Posterior cingulate gyrus (tissue), 11 donors: ENCODE measurements at places on chromosomes 4 and X.

- DNase-seq, result no peak
Observed at GRCh38 chr4:10728016-10728415, 43.4 kb upstream of the CLNK start.

GRCh38 chrX:31165241-31166035 is 93.6 kb upstream of the FTHL17 start:
- no peak for DNase-seq

DNA sequence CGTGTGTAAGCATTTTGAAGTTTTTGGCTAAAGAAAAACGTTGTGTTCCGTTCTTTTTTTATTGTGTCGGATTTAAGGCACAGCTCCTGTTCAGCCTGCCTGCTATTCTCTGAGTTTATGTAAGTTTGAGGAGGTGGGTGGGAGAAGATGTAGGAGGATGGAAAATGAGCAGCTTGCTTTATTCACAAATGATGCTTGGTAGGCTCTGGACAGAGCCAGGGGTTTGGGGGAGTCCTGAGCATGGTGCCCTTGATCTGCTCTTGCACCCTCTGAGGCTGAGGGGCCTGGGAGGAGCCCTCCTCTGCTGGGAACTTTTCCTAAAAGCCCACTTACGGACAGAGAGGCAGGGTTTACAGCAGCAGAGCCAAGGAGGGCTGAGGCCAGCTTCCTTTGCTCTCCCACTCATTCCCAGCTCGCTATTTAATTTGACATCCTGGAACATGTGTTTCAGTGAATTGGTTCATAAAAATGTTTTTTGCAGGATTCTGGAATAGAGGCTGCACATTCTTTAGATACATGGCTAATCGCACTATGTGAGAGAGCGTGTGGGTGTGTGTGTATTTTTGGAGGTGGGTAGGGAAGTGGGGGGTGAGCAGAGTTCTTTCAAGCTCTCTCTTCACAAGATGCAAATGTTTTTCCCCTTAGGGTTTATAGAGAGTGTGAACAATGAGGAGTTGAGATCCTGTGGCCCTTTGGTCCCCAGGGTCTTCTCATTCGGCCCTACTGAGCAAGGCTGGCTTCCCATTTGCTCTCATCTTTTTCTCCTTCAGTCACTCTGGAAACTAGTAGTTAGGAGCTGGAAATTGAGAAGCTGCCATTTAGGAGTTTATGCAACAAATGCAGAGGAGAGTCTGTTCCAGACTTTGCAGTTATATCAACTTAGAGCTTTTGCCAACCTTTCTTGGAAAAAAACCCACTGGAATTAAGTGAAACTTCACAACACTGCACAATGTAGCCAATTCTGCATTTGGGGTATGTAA is 32.1 kb downstream of the TMEM131L start:
- DNase-seq, result no peak

DNA sequence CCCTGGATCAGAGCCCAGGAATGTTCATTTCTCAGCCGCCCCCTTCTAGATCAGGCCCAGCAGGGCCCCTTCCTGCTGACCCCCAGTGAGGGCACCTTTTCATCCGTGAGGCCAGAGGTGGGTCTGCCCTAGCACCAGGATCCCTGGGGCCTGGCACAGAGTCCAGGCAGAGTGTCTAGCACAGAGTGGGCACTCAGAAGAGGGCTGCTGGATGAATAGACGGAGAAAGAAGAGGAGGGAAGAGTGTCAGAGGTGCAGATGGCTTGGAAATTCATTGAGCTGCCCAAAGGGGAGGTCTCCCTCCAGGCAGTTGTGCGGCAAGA is 106.5 kb downstream of the CPZ start:
- DNase-seq, result no peak

DNA sequence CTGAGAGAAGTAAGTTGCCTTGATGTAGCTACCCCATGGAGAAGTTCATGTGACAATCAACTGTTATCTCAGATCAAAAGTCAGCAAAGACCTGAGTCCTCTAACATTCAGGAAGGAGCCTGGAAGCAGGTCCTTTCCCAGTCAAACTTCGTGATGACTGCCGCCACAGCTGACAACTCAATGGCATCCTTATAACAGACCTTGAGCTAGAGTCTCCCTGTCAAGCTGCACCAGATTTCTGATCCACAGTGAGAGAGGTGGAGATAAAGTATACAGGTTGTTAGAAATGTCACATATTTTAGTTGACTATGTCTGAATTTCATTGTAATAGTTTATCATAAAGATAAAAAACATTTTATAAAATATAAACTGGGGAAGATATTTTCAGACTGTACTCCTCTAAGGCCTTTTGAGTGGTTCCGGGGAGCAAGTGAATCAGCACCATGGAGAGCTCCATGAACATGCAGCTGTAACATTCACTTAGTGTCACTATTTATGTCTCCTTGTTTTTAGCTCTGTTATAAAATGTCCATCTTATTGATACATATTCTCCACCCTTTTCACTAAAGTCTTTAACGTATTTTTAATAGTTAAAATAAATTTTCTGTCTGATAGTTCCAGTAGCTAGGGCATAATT is 1653.5 kb upstream of the AGA start:
- DNase-seq, result no peak

DNA sequence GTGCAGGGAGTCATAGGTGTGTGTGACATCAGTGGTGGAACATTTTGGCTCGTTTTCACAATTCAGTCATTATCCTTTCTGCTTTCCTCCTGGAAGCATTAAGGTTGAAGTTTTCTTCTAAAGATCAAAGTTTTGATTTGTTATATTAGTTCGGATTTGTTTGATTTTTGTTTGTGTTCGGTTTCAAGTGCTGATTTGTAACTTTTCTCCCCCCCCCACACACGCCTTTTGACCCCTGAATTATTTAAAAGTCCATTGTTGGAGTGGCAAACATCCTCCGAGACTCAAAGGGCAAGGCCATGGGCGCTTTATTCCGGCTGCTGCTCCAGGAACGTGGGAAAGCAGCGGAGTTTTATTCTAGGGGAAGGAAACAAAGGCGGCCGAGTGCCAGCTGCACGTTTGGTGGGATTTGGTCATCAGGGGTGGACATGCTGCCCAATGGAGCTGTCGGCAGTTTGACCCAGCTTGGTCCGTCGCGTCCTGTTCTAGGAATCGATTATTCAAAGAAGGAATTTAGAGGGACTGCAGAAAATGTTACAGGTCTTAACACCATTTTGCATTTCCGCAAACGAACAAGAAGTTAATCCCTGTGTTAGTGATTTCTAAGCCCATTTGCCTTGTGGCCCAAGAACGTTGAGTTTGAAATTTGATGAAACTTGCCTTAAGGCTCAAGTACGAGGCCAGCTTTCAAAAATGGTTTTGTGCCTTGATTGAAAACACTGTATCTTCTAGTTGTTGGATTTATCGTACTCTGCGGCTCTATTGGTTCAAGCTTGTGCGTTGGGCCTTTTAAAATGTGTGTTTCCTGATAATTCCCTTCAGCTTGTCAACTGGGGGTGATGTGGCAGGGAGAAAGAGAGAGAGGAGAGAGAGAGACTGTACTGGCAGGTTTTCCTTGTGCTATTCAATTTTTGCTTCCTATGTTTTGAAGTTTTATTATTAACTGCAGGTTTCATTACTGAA is 565 bp upstream of the ZNF41 start:
- DNase-seq, result no peak

GRCh38 chrX:118976599-118977340 is 2.4 kb downstream of the LONRF3 start:
- DNase-seq, result peak; percentile 25

- no peak for DNase-seq
Observed at GRCh38 chr4:3477750-3478430, 14.8 kb downstream of the DOK7 start.

DNA sequence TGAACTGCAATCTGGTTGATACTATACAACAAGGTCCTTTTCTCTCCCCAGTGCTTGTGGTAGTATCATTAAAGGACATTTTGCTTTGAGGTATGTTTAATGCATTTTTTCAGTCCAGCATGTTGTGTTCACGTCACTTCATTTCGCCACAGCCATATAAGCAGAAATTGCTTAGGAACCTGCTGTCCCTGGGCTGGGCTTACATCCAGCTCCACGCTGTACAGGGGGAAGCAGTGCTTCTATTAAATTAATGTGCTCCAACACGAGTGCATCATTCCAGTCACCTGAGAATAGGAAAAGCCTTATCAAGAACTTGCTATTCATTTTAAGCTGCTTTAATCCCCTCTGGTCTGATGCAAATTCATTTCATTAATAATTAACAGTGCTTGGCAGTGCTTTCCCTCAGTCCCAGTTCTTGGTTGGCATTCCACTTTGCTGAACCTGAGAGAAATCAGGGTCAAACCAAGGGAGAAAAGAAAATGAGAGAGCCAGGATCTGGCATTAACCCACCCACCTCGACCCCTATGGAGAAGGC is 47.4 kb upstream of the PTCHD1 start:
- no peak for DNase-seq

- no peak for DNase-seq
Observed at GRCh38 chr4:11404431-11404830, 24.3 kb downstream of the HS3ST1 start.

DNA sequence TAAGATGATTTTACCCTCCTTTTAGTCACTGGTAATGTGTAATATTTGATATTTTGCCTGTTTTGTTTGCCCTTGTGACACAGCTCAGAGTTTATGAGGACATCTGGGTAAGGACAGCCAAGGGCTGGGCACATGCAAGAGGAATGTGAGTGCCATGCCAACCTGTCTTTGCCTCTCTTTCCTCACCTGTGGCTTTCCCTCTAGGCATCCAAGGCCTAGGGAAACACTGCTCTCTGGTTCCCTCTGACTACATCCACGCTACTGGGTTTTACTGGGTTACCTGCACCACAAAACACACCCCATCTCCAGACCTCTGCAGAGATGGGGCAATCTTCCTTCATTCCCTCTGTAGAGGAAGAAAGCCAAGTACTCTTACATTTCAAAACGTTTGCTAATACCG is 7.7 kb downstream of the HPGDS start:
- no peak for DNase-seq

- no peak for DNase-seq
Observed at GRCh38 chr4:139674875-139675550, 9.4 kb downstream of the MGST2 start.

GRCh38 chr4:143083756-143084472 is 100.8 kb upstream of the USP38 start:
- DNase-seq, result no peak

- no peak for DNase-seq
Observed at GRCh38 chr4:182975806-182976205, 58.6 kb upstream of the DCTD start.

DNA sequence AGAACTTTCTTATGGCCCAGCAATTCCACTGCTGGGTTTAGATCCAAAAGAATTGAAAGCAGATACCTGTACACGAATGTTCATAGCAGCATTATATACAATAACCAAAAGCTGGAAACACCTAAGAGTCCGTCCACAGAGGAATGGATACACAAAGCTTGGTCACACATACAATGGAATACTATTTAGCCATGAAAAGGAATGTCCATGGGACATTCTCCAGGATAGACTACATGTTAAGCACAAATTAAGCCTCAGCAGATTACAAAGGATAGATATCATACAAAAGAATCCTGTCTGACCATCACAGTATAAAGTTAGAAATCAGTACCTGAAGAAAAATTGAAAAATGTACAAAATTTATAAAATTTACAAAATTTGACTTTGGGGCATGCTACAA is 12.7 kb upstream of the MAEA start:
- no peak for DNase-seq

DNA sequence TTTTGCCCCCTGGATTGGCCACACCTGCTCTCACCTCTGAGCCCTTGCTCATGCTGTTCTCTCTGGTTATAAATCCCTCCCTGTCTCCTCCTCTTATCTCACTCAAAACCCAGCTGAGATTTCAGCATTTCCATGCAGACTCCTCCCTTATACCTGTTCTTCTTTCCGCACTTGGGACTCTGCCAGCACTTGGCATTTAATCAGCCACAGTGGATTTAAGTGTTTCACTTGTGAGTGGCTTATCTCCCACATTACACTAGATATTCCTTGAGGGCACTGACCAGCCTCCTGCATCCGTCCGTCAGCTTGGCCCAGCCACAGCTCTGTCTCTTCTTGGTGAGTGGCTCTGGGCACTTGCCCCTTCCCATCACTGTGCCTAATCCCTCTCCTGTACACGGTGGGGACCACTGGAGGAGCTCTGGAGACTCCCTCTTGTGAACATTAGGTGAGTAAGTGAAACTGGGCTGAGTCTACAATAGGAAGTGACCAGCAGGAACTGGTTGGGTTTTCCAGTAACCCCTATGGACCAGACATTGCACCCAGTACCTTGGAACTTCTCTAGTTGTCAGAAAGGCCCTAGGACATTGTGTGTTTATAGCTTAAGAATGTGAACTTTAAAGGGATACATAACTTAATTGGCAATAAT is 19.9 kb downstream of the FGFBP1 start:
- DNase-seq, result no peak

- no peak for DNase-seq
Observed at GRCh38 chr4:155950461-155950860, 3.2 kb downstream of the CTSO start.

- DNase-seq, result no peak
Observed at GRCh38 chr4:66017671-66018070, 347.4 kb upstream of the EPHA5 start.

- DNase-seq, result no peak
Observed at GRCh38 chr4:113325876-113326615, 276.6 kb downstream of the ANK2 start.

DNA sequence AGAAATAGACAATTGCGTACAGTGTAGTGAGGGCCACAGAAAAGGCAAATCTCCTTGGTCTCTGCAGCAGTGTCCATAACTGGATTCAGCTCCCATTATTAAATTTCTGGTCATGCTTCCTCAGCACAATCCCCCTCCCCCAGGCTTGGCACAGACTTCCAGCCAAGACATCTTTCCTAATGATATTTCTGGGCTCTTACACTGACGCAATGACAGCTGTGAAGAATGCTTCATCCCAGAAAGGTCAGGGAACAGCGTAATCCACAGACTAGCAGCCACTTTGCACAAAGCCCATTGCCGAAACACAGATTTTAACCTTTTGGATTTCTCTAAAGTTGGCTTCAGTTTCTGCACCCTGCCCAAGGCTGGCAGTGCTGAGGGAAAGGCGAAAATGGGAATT is 597.6 kb upstream of the CPEB2 start:
- no peak for DNase-seq

DNA sequence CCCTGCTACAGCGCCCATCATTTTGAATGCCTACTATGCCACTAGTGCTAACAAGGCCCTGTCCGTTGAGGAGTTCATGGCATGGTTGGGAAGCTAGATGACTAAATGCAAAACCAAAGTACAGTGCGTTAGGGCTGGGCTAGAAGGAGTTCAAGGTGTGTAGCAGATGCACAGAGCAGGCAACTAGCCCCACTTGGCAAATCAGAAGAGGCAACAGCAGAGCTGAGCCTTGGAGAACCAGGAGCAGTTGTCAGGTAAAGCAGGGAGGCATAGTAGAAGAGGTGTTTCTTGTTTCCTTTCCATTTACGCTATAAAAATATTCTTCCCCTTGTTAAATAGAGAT is 146.6 kb upstream of the CPEB2 start:
- no peak for DNase-seq

GRCh38 chr4:163562496-163562895 is 68.0 kb downstream of the TMA16 start:
- DNase-seq, result no peak

- no peak for DNase-seq
Observed at GRCh38 chr4:8364848-8365350, 75.6 kb downstream of the ACOX3 start.

- DNase-seq, result no peak
Observed at GRCh38 chr4:152293527-152293926, 242.4 kb downstream of the FBXW7 start.

GRCh38 chrX:38970074-38970473 is 168.8 kb downstream of the MID1IP1 start:
- DNase-seq, result no peak
